SIG-M5 (cell line): ENCODE measurements at places on chromosomes 7 and 10.

- no peak for DNase-seq
Observed at GRCh38 chr7:71636329-71636728, 504.4 kb downstream of the GALNT17 start.

DNA sequence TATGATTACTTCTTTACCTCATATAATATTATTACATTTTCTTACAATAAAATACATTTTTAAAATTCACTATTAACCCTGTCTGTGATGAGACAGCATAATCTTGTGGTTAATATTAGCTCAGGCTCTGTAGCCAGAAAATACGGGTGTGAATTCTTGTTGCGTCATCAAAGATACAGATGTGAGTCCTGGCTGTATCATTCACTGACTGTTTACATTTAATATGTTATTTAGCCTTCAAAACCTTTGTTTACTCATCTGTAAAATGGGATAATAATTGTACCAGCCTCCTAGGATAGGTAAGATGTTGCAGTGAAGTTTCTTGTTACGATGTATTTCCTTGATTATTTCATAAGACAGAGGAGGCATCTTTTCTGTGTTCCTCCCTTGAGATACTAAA, 184.7 kb upstream of the PRPS1L1 start:
- DNase-seq: no peak

- DNase-seq: no peak
Observed at GRCh38 chr10:58164517-58164916, 103.2 kb downstream of the IPMK start.

GRCh38 chr7:48052748-48053147, 17.4 kb downstream of the C7orf57 start:
- no peak for DNase-seq

DNA sequence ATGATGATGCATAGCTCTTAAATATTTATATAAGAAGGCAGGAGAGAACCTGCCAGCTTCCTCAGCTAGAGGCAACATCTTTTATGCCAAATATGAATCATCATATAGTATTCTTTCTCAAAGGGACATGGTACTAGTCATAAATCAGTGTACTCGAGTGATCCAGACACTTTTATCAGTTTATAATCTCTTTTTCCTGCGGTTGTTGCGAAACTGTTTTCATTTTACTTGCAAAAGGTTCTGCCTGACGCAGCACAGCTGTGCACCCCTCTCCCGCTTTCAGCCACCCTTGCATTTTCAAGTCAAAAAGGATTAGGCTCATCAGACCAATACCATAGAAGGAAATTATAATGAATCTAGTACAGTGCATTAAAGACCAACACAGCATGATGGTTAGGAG, 332.3 kb upstream of the PRKCQ start:
- no peak for DNase-seq

- no peak for DNase-seq
Observed at GRCh38 chr10:103663802-103664201, 170.3 kb downstream of the NEURL1 start.

- DNase-seq: no peak
Observed at GRCh38 chr10:75304741-75305390, 69.1 kb upstream of the COMTD1 start.

GRCh38 chr10:123896246-123896927, 4.8 kb upstream of the CPXM2 start:
- DNase-seq: no peak

GRCh38 chr7:80932536-80932935, 13.7 kb upstream of the SEMA3C start:
- no peak for DNase-seq

GRCh38 chr10:58706836-58707235, 194.2 kb downstream of the BICC1 start:
- no peak for DNase-seq

- DNase-seq: no peak
Observed at GRCh38 chr10:36440539-36440938, 684.9 kb upstream of the ANKRD30A start.

- DNase-seq: no peak
Observed at GRCh38 chr7:29508608-29509007, 55.0 kb upstream of the PRR15 start.

GRCh38 chr10:107451047-107451446, 286.5 kb upstream of the SORCS1 start:
- DNase-seq: no peak
